Stimulated activated CD4-positive, alpha-beta T cell treated with anti-CD3 and anti-CD28 coated beads, Interleukin-12 subunit alpha, Interleukin-12 subunit beta, amount 100 ng/mL, for 4 hours (primary cell): ENCODE measurements at places on chromosomes 4 and X.

GRCh38 chr4:66556651-66557278, 886.5 kb upstream of the EPHA5 start:
- DNase-seq = no peak

DNA sequence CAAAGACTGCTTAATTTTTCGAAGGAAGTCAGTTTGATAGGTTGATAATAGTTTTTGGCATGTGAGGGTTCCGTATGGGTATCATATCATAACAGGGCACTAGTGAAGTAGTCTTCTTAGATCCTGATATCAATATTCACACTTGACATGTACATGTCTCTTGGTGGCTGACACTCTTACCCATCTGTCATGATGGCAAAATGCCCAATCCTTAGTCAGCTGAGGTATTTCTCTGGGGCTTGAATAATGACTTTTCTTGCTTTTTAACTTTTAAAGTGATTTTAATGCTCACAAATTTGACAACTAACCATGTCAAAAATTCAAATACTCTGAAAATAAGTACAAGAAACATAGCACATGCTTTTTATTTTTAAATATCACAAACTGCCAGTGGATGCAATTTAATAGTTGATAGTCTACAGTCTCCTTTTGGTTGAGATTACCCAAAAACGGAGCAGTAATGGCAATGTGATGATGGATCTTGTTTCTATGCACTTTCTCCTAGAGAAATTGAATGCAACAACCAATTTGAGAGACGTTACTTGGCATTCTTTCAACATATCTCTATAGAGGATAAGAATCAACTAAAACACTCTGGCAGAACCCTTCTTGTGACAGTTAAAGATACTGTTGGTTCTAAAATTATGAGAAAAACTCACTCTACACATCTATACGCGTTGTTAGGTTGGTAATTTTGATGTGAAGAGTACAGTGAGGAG, 552.9 kb upstream of the PABPC4L start:
- no peak for DNase-seq

GRCh38 chrX:152074163-152074562, 64.2 kb downstream of the MAGEA10 start:
- no peak for DNase-seq

GRCh38 chrX:28920153-28920943, 333.1 kb downstream of the IL1RAPL1 start:
- DNase-seq = no peak

DNA sequence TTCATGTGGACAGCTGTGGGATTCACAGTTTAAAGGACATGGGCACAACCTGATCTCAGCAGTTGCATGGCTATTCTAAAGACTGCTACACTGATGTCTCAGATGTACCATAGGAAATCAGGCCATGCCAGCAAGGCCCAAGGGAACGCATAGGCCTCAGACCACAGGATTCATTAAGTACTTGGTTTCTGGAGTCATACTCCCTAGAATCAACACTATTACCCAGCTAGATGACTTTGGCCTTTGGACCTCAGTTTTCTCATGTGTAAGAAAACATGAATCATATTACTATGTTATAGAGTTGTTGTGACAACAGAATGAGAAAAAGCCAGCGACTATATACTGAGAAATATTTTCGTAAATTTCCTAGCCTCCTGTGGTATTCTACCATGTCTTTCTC, 67.9 kb downstream of the NHS start:
- DNase-seq = no peak

- no peak for DNase-seq
These were observed 40.5 kb upstream of the BMP3 start for GRCh38 chr4:80989921-80990544.

DNA sequence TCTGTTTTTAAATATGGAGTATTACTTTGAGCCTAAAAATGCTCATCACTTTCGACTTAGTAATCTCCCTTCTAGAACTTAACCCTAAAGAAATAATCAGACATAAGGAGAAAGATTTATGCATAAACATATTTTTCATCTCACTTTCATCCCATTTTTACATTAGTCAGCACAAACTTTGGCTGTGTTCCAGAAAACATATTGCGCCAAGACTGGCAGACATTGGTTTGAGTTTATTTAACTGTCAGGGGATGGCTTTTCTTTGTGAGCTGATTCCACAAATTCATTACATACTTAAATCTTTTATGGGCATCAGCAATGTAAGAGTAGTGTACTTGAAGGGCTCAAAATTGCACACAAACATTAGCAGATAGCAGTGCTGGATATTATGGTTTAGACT, 23.7 kb downstream of the MAOA start:
- DNase-seq = no peak

DNA sequence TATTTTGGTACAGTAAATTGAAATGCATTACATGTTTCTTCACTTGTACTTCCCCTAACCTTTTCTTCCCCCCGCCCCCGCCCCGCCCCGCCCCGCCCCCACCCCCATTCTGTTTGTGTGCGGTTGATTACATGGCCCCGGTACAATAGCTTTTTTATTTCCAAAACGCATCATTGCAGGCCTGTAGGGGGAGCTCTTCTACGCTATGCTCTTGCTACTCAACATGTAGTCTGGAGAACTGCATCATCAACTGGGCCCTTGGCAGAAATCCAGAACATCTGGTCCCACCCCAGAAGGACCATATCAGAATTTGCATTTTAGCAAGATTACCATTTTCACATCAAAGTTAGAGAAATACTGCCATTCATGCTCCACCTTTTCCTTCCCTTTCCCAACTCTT, 333.3 kb upstream of the DDX53 start:
- no peak for DNase-seq

GRCh38 chrX:41596596-41596995, 92.2 kb upstream of the GPR34 start:
- no peak for DNase-seq

DNA sequence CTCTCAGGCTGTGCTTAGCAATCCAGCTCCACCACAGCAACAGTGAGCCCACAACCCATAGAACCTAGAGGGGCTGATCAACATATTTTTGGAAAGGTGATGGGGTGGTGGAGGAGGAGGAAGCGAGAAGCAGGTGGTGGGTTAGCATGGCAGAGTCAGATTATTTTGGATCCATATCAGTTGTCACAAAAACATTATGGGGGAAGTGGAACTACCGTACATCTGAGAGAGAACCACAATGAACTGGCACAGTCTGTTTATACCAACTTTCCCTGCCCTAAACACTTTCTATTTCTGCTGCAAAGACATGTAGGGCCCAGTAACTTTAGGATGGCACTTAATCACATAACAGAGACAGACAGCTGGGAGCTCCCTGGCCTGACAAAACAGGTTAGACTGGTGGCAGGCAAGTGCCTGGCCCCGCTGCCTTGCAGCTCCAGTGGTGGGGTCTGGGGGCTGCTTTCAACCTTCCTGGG, 4.3 kb downstream of the SLC9A7 start:
- DNase-seq = no peak

- no peak for DNase-seq
These were observed 92.3 kb upstream of the ADRA2C start for GRCh38 chr4:3673716-3674478.

DNA sequence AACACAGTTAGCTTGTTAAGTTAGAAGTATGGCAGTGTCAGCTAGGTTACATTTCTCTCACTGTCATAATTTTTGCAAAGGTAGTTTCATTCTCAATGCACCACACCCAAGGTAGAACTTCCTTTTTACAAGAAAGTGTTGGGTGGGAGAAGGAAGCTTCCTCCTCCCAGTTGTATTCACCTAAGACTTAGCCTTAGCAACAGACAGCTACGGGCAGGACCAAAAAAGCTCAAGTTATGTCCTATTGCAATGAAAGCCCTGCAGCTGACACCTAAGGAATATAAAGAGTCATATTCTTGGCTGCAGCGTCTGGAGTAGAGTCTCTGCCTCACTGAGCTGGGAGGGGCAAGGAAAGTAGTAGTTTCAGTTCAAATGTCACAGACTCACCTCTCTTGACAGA, 25.1 kb upstream of the PRDM8 start:
- DNase-seq = no peak

- DNase-seq = no peak
These were observed 167.8 kb downstream of the PCDH10 start for GRCh38 chr4:133316909-133317308.

- no peak for DNase-seq
These were observed 498.1 kb upstream of the FSTL5 start for GRCh38 chr4:162661913-162662312.

DNA sequence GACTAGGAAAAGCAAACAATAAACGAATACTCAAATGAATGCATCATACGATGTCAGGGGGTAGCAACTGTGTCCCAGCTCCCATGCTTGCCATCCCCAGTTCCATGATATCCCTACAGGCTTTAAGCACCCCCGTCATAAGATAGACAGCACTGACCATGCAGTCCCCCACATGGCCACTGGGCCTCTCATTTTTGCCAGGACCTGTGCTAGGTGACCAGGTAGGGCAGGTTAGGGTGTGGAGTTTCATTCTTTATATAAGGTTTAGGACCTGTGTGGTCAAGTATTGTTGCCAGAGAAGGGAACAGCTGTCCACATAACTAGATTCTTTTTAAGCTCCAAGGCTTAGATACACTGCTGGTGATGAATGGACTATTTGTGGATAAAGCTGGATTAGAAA, 9.7 kb downstream of the PPEF2 start:
- no peak for DNase-seq

DNA sequence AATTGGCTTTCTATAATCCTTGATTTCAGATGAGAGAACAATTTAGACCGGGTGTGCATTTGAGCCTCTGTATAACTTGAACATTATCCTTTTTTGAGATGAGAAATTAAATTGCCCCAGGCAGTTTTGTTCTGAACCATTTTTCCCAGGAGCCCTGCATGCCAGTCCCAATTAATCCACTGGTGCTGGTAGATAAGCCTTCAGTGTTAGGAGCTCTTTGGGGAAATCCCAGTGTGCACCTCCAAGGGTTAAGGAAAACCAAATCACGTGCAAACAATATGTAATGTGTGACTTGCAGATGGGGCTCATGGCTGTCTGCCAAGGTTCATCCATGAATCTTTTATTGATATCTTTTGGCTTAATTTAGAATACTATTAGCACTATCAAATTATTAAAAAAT, 43.2 kb downstream of the KIT start:
- no peak for DNase-seq

- no peak for DNase-seq
These were observed 270.1 kb downstream of the TMA16 start for GRCh38 chr4:163764569-163764968.

- no peak for DNase-seq
These were observed 350.1 kb downstream of the C4orf33 start for GRCh38 chr4:129446074-129446473.

DNA sequence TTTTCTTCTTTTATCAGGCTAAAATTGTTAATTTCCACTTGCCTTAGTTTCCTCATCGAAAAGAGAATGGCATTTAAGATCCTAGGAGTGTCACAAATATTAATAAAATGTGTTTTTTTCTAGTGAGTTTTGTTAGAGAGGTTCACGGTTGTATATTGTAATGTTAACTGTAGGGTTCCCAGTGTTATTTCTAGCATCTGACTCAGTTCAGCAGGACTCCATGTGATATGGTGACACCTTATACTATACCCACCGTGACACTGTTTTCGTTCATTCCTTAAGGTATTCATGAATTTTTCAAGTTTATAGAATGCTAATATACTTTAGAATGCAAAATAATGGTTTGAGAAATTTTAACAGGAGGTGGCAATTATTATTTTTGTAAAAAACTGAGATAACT, 90.2 kb downstream of the NEUROG2 start:
- DNase-seq = no peak

GRCh38 chr4:8200302-8200975, 1.3 kb downstream of the SH3TC1 start:
- DNase-seq = peak; percentile 21

DNA sequence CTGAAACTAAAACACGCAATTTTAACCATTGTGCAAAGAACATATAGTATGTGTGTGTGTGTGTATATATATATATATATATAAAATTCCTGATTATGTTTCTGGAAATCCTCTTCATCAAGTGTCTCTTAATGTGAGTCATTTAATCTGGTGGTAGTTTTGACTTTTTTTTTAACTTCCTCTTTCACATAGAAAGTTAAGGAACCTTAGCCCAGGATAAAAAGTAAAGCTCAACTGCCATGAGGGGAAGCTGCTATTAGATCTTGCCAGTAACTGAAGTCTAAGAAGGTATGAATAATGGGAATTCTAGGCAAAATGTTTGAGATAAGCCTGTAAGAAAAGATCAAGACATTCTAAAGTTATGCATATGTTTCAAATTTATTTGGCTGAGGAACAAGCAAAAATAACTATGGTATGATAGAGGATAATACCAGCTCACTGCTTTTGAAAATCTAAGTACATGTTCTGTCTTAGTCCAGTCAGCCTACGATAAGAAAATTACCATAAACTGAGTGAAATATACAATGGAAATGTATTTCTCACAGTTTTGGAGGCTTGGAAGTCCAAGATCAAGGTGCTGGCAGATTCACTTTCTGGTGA, 757.0 kb downstream of the TRAM1L1 start:
- DNase-seq = no peak

DNA sequence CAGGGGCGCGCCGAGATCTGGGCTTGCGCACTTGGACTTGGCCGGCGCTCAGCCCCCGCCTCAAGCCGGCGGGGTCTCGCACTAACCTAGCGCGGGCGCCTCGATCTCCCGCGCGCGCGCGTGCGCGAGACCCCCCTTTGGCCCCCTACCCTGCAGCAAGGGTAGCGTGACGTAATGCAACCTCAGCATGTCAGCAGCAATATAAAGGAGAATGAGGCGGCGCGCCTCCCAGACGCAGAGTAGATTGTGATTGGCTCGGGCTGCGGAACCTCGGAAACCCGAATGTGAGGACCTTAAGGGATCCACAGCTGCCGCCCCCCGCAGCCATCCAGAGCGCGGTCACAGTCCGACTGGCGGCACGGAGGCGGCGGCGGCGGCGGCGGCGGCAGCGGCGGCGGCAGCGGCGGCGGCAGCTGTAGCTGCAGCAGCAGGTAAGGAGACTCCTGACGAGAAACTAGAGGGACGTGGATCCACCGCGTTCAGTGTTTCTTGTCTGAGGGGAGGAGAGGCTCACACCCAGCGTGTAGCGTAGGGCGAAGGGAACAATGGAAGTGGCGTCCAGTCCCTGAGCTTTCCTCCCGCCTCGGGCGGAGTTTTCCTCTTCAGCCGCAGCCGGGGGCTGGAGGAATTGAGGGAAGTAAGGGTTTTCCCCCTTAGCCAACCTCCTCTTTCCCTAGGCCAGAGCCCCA, at the start of the genes SATL1 and ZNF711:
Gene SATL1, minus strand, starts transcription at position 19 of the 689 bp plus-strand sequence. CDS start 134,811 bp downstream, outside the sequence.
Gene ZNF711, plus strand, starts transcription at position 231 of the 689 bp plus-strand sequence. CDS start 3,582 bp downstream, outside the sequence.
- peak; percentile 0 for DNase-seq

GRCh38 chr4:2831611-2832308, 11.9 kb upstream of the ADD1 start:
- no peak for DNase-seq

- no peak for DNase-seq
These were observed 60.3 kb upstream of the DIPK2B start for GRCh38 chrX:45261005-45261404.

- DNase-seq = no peak
These were observed 30.7 kb downstream of the TSPAN5 start for GRCh38 chr4:98627531-98628257.

GRCh38 chr4:172654457-172654856, 514.2 kb upstream of the GALNT7 start:
- no peak for DNase-seq

- no peak for DNase-seq
These were observed 118.3 kb upstream of the ETNPPL start for GRCh38 chr4:108881190-108881589.
